ENCODE measurements at places on chromosomes 7 and 10.

DNA sequence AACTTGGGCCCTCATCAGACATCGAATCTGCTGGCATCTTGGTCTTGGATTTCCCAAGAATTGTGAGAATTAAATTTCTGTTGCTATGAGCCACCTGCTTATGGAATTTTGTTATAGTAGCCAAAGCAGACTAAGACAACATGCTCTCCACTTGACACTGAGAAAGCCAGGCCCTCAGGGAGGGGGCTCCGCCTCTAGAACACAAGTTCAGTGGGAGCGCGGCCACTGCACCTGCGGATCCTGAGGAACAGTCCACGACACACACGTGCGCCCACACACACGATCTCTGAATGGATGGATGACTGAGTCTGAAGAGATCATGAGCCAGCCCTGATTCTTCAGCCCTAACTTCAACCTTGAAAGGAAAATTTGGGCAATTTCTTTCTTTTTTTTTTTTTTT lies 73.7 kb downstream of the CTBP2 start:
- DNase-seq = no peak

GRCh38 chr7:15459018-15459615 lies 102.7 kb downstream of the AGMO start:
- peak; percentile 42 for DNase-seq

DNA sequence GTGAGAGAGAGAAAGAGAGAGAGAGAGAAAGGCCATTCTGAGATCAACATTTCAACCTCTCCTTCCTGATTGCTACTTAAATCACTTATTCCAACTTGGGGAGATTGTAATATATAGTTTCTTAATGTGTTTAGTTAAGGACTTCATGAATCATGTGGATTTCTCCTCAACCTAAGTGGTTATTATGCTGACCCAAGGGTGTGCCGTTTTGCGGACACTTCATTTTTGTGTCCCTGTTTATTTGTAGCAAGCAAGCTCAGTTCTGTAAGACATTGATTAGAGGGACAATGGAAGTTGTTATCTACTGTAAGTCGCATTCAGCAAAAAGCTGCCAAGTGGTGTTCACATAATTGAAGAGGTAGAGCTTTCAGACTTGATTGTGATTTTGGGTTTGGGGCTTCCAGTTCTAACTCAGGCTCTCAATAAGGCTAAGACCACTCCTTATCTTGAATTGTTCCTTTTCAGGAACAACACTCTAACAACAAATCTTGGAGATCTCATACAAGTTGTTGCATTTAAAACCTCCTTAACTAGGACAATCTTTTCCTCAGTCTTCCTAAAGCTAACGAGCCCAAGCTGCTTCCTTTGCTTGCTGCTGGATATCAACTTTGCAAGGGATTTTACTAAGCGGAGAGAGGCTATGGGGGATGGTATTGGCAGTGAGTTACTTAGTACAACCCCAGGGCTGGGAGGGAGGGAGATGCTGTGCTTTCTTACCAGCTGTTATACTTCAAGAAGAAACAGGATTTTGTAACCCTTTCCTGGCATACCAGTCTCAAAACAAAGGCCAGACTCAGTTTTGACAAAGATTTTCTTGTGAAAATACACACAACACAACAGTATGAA lies 19.8 kb upstream of the COL1A2 start:
- no peak for DNase-seq

DNA sequence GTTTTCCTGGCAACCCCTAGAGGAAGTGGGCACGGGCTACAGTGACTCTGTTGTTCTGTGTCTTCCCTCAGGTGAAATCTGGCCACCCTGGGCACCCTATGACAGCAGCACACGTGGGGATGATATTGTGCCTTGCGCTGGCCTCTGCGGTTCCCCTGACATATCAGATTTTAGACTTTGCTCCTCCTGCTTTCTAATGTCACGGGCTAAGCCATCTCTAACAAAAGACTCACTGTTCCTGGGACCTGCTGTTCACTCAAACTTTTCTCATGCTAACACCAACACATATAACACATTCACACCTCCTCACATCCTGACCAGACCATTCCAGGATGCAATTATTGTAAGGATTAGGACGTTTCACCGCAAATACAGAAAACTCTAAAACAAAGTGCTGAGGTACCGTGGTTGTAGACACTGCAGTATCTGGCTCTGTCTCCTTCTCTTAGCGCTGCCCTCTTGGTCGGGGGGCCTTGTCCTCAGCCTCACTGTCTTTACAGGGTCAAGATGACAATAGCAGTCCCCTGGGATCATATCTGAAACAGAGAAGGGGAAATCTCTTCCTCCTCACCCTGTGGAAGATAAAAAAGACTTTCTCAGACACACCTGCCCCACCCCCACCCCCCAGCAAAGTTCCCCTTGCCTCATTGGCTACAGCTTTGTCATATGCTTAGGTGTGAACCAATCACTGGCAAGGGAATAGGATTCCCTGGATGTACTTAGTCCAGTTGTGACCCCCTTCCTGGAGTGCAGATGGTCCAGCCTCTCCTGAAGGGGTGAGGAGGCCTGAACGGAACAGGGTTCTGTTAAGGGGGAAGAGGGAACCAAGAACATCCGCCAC lies 14.1 kb downstream of the CHN2 start:
- no peak for DNase-seq

GRCh38 chr10:123390332-123390731 lies 236.1 kb downstream of the BUB3 start:
- no peak for DNase-seq

DNA sequence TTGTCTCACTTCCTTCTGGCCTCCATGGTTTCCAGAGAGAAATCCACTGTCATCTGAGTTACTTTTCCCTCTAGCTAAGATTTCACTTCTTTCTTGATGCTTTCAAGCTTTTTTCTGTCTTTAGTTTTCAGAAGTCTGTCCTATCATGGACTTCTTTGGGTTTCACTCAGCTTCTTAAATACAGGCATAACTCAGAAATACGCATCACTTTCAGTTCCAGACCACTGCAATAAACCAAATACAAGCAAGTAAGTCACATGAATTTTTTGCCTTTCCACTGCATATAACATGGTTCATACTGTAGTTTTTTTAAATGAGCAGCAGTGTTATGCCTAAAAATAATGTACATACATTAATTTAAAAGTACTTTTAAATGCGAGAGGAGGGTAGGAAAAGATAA lies 48.7 kb downstream of the STK17A start:
- no peak for DNase-seq

- DNase-seq = no peak
Measured at GRCh38 chr10:83925133-83925532, 214.2 kb upstream of the GHITM start.

- no peak for DNase-seq
Measured at GRCh38 chr7:1862560-1862959, 192.5 kb downstream of the ELFN1 start.

- no peak for DNase-seq
Measured at GRCh38 chr7:128108129-128108528, 76.9 kb upstream of the LRRC4 start.

DNA sequence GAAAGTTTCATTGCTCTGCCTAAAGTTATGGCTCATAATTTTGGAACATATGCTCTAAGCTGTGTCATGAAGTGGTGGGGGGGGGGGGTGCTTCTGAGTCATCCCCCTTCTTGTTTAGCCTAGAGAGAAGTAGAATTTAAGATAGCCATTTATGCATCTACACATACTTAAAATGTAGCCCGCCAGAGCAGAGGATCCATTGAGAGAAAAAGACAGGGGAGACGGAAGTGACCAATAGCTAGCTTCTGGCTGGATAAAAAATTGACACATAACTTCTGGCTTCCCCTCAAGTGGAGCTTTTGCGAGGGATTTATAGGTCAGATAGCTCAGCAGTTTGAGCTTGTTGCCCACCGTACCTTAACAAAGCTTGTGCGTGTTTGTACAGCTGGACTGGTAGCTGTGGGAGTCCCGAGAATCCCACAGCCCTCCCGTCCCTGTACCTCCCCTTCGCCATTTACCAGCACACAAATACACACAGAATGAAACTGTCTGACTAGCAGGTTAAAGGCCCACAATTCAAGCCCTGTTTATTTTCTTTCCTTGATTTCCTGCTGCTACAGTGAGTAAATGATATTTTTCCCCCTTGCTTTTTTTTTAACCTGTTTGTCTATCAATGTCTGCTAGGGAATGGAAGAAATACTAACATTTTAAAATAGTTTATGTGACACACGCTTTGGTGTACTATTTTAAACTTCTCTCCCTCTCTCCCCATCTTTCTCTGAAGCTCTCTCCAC lies 232.6 kb upstream of the FERD3L start:
- DNase-seq = peak; percentile 95

DNA sequence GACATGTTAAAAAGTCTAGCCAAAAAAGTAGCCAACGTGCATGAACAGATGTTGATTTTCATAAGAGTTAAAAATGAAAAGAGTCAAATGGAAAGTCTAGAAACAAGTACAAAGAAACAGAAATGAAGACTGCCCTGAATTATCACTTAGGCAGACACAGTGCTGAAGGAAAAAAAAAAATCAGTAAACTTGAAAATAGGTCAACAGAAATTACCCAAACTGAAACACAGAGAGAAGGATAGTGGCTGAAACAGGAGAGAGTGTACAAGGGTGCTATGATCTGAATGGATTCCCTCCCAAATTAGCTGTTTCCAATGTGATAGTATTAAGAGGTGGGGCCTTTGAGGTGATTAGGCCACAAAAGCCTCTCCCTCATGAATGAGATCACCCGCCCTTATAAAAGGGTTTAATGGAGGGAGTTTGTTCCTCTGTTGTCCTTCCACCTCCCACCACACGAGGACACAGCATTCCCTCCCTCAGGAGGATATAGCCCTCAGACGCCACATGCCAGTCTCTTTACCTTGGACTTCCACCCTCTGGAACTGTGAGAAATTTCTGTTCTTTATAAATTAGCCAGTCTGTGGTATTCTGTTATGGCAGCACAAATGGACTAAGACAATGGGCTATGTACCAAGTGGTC lies 249.7 kb downstream of the AHR start:
- no peak for DNase-seq

DNA sequence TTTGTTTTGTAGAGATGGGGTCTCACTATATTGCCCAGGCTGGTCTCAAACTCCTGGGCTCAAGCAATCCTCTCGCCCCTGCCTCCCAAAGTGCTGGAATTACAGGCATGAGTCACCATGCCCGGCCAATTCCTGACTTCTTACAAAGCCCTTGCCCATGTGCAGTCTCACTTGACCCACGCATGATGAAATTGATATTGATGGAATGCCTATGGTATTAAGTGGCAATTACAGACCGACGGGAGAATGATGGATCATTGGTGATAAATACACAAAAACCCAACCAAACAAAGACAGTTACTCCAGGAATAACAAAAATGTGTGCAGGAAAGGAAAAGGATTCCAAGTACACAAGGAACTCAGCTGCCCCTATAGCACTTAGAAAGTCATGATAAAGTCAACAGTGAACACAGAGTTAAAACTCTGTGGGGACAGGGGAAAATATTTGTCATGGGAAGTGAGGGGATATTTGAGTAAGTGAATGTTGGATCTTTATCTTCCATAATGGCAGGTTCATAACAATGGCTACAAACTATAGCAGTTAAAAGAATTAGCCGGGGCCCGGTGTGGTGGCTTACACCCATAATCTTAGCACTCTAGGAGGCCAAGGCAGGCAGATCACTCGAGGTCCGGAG lies 21.6 kb downstream of the HIP1 start:
- no peak for DNase-seq

Data from NCI-H1092 treated with DMSO at 0.1 percent for 48 hours (cell line).